ENCODE measurements at places on chromosomes 16 and 17.

- DNase-seq, result no peak
These were observed 18.6 kb downstream of the CDH16 start for GRCh38 chr16:66899945-66900710.

DNA sequence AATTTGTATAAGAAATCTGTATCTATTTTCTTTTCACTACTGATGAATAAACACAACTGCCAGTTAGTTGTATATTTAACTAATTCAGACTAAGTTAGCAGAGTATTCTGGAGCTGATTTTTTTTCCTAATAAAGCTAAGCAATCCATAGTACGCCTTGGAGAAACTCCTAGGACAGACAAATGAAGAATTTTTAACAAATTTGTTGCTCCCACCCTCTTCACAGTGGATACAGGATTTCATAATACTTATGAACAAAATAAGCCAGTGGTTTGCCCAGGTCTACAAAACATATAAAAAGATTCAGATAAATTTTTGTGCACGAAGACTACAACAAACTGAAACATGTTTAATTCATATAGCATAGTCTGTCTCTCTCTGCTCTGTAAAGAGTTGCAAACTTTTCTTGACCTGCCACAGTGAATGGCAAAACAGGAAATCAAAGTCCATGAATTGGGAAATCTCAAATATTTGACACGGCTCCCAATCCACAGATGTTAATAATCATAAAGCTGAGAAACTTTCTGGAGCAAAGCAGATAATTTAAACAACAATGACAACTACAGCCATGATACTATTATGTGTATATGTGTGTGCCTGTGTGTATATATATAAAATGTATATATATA, 594 bp upstream of the ABCA6 start:
- DNase-seq, result no peak

- no peak for DNase-seq
These were observed 1.4 kb downstream of the NFAT5 start for GRCh38 chr16:69566981-69567680.

- no peak for DNase-seq
These were observed 43.3 kb upstream of the CMIP start for GRCh38 chr16:81401035-81401950.

DNA sequence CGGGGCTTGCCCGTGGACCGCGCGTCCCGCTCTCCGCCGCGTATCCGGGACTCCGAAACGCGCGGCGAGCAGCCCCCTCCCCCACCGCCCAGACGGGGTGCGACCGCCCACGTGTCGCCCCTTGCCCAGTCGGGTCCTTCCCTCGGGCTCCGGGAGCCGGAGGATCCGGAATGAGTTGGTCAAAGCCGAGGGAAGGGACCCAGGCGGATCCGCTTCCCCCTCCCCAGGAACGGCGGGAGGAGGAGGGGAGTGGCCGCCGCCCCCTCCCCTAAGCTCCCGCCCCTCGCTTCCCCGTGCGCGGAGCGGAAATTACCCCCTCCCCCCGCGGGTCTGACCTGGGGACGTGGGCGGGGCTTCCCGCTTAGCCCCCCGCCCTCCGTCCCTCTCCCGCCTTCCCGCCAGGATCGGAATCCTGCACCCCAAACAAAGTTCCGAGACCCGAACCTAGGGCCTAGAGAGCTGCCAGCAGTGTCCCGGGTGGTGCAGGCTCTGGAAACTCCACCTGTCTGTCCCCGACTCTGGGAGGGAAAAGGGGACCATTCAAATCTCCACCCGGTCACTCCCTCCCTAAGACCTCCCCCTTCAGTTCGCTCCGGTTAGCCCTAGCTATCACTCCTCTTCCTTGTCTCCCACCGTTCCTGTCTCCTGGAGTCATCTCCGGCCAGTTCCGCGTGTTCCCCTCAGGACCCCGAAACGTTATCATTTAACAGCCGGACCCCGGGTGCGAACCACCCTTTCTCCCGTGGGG, 1.0 kb upstream of the IGF2BP1 start:
- no peak for DNase-seq
